ENCODE measurements at places on chromosomes 3 and 15.

- peak; percentile 75 for DNase-seq
Observed at GRCh38 chr15:84863565-84864443, 20.7 kb upstream of the SLC28A1 start.

DNA sequence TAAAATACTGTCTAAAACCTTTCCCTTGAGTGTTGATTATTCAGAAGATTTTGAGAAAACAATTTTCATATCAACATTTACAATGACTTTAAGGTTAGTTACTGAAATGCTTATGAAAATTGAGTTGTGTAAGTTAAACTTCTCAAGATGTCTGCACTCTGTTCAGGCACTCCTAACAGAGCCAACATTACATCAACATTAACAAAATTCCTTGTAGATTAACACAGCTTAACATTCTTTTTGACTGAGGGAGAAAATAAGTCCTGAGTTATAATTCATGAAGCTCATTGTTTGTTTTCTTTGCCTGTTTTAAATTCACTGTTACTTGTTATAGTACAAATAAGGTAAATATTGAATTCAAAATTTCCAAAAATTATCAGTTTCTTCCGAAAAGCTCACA, 9.0 kb downstream of the ACKR4 start:
- DNase-seq: no peak

DNA sequence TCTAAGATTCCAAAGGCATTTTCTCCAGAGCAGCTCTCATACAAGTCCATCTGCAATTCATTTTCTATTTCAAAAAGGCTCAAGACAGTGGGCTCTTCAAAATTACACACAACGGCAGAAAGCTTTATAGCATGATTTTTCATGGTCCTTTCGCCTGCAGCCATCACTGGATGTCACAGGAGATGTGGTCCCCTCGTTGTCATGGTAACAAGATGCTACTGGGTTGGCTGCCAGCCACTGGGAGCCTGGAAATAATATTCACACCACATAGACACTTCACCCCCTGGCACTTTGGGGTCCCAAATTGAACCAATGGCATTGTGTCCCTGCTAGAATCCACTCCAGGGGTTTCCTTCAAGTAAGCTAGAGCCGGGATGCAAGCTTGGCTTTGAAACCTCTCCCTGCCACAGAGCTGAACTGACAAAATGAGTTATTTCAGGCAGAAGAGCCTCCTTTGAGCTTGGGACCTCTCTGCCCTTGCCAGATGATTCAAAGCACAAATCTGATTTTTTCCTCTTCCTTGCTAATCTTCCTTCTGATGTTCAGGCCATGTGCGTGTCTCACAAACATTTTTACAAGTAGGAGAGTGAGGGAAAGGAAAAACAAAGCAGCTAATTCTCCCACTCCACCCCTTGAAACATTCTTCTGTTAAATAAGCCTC, 512.6 kb upstream of the ADAMTS9 start:
- no peak for DNase-seq

DNA sequence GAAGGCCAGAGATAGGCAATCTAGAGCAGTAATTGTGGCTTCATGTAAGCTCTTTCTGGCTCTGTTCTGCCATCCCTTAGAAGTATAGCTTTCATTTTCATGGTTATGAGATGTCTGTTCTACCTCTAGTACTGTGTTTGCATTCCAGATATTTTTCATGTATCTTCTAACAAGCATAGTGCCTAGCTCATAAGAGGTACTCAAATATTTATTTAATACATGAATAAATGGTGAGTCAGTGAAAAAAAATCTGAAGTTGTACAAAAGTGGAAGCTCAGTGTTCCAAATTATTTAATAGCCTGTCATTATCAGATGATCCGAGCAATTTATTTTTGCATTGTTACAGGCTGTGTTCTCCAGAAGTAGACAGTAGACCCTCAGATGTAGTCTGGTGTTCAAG, 64.3 kb downstream of the OXSM start:
- DNase-seq: no peak

GRCh38 chr3:94028093-94028837, at the start of gene STX19:
Gene STX19 (minus strand): TSS chr3:94028597. CDS start chr3:94015269, 13,328 bp downstream.
- DNase-seq: no peak

GRCh38 chr3:119759962-119760361, 21.9 kb upstream of the NR1I2 start:
- no peak for DNase-seq

GRCh38 chr3:52231502-52232278, 6.2 kb upstream of the TLR9 start:
- DNase-seq: peak; percentile 93

DNA sequence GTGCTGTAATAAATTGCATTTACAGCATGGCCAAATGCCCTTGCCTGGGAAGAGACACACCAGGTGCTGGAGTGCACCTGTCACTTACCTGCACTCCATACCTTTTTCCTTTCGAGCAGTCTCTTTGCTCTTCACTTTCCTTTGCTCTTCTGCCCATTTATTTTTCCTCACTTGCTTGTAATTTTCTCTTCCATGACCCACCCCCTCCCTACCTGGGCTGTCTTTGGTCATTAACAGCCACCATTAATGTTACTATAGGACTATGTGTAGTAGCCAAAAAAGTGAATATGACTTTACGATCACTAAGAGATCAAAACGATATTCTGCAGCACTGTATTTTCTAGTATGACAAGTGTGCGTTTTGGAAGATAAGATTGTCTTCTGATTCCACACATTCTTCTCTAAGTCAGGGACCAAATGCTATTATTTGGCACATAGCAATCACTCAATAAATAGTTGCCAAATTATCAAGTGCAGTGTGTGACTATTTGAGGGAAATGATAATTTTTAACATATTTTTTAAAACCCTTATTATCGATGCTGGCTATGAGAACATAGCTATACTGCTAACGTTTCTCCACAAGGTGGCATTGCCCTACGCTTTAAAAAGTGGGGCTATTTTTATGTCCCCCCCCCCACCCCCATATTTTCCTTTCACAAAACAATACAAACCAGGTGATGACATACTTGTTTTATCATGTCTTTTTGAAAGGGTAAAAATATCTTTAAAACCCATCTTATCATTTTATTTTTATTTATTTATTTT, 114.4 kb downstream of the GHSR start:
- DNase-seq: no peak

DNA sequence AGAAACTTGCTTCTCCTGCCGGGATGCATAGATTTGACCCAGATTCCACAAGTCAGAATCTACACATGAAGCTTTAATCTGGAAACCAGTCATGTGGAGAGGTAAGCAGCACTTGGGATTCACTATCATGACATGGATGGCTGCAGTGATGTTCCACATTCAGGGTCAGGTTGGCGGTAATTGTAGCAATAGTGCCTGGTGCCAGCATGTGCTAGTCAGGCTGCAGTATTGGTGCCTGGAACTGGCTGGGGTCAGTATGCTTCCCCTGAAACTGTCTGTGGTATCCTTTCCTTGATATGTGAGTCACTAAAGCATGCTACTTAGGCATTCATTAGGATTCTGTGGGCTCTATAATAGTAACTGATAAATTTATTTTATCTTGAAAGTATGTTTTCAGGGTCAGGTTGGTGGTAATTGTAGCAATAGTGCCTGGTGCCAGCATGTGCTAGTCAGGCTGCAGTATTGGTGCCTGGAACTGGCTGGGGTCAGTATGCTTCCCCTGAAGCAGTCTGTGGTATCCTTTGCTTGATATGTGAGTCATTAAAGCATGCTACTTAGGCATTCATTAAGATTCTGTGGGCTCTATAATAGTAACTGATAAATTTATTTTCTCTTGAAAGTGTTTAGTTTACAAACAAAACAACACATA, 1439.2 kb downstream of the ZPLD1 start:
- no peak for DNase-seq

- DNase-seq: no peak
Observed at GRCh38 chr15:64503640-64504039, 43.3 kb downstream of the ZNF609 start.

- DNase-seq: no peak
Observed at GRCh38 chr3:177830411-177830849, 633.1 kb upstream of the TBL1XR1 start.

DNA sequence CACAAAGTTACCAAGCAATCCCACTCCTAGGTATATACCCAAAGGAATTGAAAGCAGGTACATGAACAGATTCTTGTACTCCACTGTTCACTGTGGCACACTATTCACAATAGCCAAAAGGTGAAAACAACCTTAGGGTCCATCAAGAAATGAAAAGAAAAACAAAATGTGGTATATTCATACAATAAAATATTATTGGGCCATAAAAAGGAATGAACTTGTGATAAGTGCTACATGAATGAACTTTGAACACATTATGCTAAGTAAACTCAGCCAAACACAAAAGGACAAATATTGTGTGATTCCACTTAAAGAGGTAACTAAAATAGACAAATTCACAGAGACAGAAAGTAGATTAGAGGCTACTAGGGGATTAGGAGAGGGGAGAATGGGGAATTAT, 55.2 kb upstream of the IMPG2 start:
- DNase-seq: no peak

GRCh38 chr15:85444122-85444745, 63.8 kb downstream of the AKAP13 start:
- DNase-seq: no peak

DNA sequence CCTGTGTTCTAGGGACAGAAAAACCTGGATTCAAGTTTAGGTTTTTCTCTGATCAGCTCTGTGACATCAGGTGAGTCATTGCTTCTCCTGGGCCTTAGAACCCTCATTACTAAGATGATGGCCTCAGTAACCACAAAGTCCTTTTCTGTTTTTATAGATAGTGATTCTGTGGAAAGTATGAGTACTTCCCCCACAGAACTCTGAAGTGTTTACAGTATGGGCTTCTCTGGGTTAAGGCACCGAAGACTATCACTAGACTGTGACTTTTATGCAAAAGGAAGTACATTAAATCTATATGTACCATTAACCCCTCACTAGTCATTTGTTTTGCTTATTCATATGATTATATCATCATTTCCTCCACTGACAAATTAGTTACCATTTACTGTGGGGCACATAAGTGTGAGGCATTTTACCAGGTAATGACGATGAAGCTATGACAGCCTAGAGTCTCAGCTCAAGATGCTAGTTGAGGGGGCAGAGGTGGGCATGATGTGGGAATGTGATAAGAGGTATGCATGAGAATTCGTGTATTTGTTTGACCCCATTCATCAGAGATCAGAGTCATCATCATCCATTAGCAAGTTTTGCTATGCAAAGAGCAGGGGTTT, 15.0 kb upstream of the RORA start:
- DNase-seq: no peak

- DNase-seq: no peak
Observed at GRCh38 chr15:50415752-50416404, 8.3 kb upstream of the USP8 start.

DNA sequence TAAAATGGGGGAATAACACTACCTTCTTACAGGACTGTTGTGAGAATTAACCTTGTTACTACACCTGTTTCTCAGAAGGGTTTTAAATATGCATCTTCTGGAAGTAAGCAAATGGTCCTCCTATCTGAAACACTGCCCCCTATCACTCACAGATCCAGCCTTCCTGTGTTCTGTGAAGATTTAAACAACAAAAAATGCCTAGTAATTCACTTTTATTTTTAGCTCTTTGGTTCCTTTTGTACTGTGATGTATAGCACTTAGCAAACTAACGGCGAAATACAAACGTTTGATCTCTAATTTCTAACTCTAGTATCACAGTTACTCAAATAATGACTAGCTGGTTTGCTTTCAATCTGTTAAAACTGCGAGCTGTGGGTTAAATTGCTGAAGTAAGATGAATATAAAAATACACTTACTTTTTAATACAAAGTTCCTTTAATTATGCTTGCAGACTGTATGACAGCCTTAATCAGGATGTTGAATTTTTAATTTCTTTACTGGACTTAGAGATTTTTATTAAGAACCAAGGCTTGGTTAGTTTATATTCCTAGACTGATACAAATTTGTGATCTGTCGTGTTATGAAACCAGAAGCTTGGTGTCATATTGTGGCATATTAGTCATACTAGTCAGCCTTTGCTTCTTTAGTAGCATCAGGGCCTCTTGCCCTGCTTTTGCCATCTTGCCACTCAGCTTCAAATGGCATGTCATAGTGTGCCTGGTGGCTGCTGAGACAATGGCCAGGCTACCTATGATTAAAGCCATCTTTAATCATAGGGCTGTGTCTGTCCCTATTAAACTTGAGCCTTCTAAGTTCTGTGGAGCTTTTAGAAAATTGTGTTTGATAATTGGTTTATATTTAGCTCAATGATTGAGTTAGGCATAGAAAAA, 9.2 kb downstream of the EIF3J start:
- no peak for DNase-seq

GRCh38 chr15:56582785-56583184, 117.8 kb upstream of the MNS1 start:
- no peak for DNase-seq

DNA sequence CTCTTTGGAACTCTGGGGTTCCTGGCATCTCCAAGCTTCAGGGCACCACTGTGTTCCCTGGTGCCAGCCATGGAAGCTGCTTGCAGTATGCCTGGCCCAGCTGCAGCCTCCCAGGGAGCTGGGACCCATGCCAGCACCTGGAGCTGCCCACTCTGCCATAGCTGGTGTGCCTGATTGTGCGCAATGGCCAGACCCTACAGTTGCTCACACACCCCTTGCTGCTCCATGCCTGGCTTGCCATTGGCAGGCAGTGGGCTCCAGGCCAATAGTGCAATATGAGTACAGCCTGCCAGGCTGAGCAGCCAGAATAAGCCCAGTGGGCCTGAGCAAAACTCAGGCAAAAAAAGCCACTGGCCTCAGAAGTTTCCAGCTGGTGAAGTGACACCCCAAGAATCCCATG, 43.8 kb upstream of the LRRFIP2 start:
- peak; percentile 16 for DNase-seq

GRCh38 chr15:42344763-42345162, 14.5 kb upstream of the CAPN3 start:
- DNase-seq: no peak

DNA sequence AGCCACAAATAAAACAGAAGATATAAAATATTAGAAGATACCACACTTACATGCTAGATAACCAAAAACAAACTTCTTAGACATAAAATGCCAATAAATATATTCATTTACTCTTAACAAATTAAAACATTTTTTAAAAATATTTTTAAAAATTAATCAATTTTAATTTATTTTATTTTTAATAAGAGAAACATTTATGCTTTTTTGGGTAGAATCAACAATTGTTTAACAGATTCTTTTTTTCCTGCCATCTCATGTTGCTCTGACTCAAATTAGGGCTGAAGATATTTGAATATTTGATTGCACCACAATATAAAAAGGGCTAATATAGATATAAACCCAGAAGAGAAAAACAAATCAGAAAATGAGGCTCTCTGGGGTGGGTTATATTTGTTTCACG, 172.6 kb downstream of the GOLGA6L6 start:
- no peak for DNase-seq

DNA sequence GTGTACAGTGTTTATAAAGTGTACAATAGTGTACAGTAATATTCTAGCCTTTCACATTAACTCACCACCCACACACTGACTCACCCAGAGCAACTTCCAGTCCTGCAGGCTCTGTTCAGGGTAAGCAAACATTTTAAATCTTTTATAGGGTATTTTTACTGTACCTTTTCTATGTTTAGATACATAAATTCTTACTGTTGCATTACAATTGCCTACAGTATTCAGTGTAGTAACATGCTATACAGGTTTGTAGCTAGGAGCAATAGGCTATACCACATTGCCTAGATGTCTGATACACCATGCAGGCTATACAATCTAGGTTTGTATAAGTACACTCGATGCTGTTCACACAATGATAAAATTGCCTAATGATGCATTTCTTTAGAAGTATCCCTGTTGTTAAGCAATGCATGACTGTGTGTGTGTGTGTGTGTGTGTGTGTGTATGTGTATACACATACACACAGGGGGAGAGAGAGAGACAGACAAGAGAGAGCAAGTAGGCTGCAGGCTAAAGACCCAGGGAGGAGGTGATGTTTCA, 72.5 kb upstream of the PRR23C start:
- DNase-seq: no peak

GRCh38 chr3:81742581-81742980, 18.9 kb downstream of the GBE1 start:
- no peak for DNase-seq

All from upper lobe of left lung (tissue), 6 donors.